Neural crest cell (in vitro differentiated cells): ENCODE measurements at places on chromosomes 3 and 15.

DNA sequence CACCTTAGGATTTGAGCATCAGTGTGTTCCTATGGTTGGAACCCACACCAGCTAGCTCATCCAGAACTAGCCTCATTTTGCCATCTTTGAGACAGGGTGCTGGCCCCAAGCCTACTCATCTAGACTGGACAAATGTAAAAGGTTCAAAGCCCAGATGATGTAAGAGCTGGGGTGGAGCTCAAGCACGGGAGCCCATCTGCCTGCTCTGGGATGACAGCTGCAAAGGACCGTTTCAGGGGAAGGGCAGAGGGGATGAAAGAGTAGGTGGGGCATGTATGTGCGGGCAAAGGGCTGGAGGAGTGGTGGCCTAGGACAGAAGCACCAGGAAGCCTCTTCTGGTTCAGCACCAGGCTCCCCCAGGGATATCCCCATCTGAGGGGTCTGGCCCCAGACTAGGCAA lies 15.8 kb downstream of the CLK3 start:
- DNase-seq = no peak

DNA sequence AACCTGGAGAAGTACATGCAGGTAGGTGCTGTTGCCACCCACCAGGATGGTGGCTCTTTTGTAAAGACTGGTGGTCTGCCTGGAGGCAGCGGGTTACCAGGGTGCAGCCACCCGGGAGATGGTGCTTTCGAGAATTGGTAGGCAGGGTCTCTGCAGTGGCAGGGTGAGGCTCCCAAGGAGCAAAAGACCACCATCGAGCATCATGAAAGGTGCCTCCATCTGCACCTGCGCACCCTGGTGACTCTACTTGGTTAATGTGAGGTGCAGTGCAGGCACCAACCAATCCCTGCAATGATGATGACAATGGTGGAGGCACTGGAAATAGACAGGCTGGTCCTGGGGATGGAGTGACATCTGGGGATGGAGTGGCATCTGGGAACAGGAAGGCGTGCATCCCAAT lies 236.7 kb downstream of the ADAMTS17 start:
- no peak for DNase-seq

- DNase-seq = no peak
These were observed 43.4 kb upstream of the SEC22A start for GRCh38 chr3:123158330-123158729.

DNA sequence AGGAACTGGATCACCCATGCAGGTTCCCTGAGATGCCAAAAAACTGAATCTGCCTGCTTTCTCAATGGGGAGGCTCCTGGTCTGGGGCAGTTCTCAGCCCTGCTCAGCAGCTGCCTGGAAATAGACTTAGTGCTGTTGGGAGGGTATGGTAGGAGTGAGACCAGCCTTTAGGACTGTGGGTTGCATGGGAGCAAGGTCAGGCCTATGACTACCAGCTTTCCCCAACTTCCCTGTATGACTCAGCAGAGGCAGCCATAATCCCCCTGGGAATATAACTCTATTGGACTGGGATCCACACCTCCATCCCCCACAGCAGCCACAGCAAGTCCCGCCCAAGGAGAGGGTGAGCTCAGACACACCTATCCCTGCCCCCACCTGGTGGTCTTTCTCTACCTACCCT lies 87.0 kb downstream of the CFAP44 start:
- no peak for DNase-seq

GRCh38 chr3:71414189-71414927 lies 169.2 kb downstream of the FOXP1 start:
- no peak for DNase-seq

- DNase-seq = no peak
These were observed 10.0 kb upstream of the MBNL1 start for GRCh38 chr3:152258448-152259393.

DNA sequence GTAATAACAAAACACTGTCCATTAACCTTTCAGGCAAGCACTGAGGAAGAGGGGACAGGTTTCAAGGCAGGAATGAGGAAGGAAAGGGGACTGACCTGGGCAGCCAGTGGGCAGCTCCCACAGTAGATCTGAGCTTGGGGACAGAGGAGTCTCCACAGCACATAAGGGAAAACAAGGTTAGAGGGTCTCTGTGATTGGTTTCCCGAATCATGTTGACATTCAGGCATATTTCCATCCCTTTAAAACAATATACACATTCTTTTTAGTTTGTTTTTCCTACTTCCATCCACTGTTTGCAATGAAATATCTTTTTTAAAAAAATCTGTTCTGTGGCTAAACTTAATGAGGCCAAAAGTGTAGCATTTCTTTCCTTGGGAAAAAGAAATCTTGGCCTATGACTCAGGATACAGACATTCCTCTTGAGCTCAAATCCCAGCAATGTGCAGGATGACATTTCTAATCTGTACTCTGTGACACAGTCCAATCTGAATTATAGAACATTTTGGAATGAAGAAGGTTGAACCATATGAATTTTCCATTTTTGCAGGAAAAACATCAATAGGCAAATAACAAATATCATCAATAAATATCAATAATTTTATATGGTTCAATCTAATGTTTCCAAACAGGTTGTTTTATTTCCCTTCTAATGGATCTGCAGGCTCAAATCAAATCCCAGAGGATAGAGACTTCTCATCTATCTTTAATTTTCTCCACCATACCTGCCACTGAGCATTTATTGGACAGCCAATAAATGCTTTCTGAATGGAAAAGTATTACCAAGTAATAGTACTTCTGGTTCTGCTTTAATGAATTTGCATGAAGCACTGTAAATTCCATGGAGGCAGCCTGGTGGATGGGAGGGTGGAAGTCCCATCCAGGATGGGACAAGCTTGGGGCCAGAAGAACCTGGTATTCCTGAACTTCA lies 54.1 kb downstream of the ITGB5 start:
- no peak for DNase-seq
